ENCODE measurements at places on chromosomes 5 and 9.

GRCh38 chr9:37582548-37583157 lies 6.5 kb upstream of the FBXO10 start:
- DNase-seq, result peak; percentile 85

- no peak for DNase-seq
Observed at GRCh38 chr5:180795771-180796313, 6.8 kb downstream of the MGAT1 start.

DNA sequence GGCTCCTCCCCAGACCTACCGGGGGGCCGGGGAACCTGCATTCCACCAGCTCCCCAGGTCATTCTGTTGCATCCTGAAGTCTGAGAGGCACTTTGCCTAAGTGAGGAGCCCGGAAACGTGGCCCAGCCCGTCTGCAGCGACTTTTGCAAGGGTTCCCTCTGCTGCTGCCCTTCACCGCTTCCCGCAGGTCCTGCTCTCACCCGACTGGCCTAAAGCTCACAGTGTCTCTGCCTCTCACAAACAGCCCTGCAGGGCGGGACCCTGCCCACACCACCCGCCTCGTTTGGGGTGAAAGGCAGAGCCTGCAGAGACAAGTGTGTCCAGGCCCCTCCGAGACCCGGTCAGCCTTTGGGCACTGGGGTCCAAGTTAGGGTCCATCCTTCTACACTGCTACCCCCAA lies 9.5 kb upstream of the WDR5 start:
- DNase-seq, result no peak

- no peak for DNase-seq
Observed at GRCh38 chr9:12693141-12693540, at the start of gene TYRP1. Gene TYRP1 (plus strand): TSS chr9:12693385. CDS start chr9:12693997, 612 bp downstream.

- no peak for DNase-seq
Observed at GRCh38 chr5:89930591-89931392, 478.8 kb downstream of the CETN3 start.

DNA sequence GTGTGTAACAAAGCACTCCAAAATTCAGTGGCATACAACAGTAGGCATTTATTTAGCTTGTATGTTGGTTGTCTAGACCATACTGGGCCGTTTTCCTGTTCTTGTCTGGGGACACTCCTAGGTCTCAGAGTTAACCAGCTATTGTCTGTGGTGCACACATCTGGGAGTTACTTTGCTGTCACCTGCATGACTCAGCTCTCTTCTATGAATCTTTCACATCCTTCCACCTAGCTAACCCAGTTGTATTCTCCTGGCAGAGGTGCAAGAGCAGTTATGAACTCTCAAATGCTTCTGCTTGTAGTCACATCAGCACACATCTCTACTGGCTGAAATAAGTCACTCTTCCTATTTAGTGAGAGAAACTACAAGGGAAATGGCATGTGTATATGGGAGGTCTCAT lies 138.1 kb downstream of the BAAT start:
- no peak for DNase-seq
